ENCODE measurements at places on chromosomes 13 and 19. TPM values are rescaled to one million over a fixed set of nuclear protein-coding genes. Genes with fewer than 3 reads are reported as not detected.

Gene PNMA8C
- 0.14 TPM for total RNA-seq

Gene SIGLEC12
- not detected for total RNA-seq

Gene ZNF808
- total RNA-seq, result 15.2 TPM

Gene KCNC3
- total RNA-seq, result 0.14 TPM

Gene TUBB4A
- total RNA-seq, result 2.9 TPM

Gene GPC5
- total RNA-seq, result 0.15 TPM

Gene THSD8
- not detected for total RNA-seq

Gene TICAM1
- total RNA-seq, result 0.17 TPM

Gene ZNF541
- not detected for total RNA-seq

Gene AMER2
- total RNA-seq, result 0.17 TPM

Gene LGALS14
- total RNA-seq, result not detected

Gene TMPRSS9
- total RNA-seq, result not detected

Gene ALOX5AP
- total RNA-seq, result not detected

Gene ZSCAN1
- not detected for total RNA-seq

Gene GPR32
- total RNA-seq, result not detected

Gene PRR12
- total RNA-seq, result 10.8 TPM

Gene ZNF302
- total RNA-seq, result 11.5 TPM

Gene ZNF442
- total RNA-seq, result not detected

Gene GGN
- total RNA-seq, result 0.21 TPM

Gene ZNF845
- 9.9 TPM for total RNA-seq

Gene ZNF737
- total RNA-seq, result not detected

Gene RFX1
- total RNA-seq, result 6.9 TPM

Gene ZMYM5
- 7.9 TPM for total RNA-seq

Gene PROZ
- not detected for total RNA-seq

Gene KHSRP
- total RNA-seq, result 266 TPM

Gene TNFSF11
- total RNA-seq, result 0.90 TPM

Gene SBK2
- total RNA-seq, result 4.0 TPM

Gene FPR2
- not detected for total RNA-seq

Gene CEACAM21
- total RNA-seq, result not detected
